ENCODE measurements at places on chromosomes 1 and 21.

DNA sequence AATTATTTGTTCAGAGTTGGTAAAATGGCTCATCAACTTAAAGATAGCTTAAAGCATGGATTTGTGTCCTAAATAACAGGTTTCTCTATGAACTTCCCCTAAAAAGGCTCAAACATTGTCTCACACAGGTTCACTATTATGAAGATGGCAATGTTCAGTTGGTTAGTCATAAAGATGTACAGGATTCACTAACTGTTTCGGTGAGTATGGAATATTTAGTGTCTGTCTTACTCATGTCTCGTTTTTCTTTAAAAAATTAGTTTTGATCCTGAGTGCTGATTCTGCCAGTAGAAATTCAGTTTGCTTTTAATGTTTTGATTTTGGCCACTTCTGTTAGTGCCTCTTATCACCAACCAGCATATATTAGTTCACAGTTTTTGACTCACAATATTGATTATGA, 7.5 kb upstream of the MOV10 start:
- no peak for DNase-seq

- DNase-seq: no peak
Measured at GRCh38 chr1:76868916-76869315, 1.6 kb downstream of the ST6GALNAC5 start.

DNA sequence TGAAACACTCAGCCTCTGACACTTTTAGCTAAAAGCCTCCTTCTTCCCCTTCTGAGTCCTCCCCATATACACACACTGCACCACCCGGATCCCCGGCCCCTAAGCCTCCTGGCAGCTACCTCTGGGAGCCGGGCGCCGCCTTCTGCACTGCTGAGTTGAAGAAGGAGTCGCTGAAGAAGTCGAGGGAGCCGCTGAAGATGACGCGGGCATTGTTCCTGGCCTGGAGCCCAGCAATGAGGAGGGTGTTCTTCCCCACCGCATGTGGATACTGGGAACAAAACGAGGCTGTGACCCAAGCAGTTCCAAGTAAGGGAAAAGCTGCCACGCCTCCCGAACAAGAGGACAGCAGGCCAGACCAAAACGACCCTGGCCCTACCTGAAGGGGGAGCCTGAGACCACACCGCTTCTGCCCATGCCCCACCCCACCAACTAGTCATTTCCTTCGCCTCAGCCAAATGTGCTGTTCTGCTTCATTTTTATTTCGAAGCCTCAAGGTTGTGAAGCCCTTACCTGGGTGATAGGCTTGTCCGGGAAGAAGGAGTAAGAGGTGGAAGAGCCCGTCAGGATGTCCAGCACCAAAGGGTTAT, 7.0 kb downstream of the DDOST start:
- no peak for DNase-seq

DNA sequence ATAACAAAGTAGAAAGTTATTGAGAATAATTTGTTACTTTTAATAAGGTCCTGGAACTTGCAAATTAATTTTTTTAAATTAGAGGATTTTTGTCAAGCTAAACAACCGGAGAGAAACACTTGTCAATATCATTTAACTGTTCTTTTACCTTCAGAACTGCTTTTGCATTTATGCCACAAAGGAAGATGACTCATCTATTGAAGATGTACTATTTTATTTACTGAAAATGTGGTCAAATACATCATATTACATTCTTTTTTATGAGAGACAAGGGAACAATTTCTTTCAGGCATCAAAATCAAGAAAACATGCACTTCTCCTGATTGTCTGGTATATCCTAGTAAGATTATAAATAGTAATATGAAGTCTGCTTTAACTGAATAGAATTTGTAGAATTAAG, 558.2 kb upstream of the PRMT6 start:
- DNase-seq: no peak

DNA sequence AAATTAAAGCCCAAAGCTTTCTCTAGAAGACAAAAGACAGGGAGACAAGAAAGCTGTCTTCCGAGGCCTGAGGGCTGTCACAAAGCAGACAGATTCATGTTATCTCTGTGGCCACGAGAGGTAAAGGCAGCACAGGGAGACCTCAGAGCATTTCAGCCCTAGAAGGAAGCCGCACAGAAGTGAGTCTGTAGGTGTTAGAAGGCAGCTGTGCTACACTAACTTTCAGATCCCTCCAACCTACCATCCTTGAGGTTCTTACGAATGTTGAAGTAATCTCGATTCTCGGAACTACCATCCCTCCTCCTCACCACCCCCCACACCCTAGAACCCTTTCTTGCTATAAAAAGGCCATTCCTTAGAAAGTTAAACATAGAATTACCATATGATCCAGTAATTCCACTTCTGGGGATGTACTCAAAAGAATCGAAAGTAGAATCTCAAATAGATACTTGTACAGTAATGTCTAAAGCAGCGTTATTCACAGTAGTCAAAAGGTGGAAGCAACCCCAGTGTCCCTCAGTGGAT, 21.5 kb upstream of the LYST start:
- no peak for DNase-seq

DNA sequence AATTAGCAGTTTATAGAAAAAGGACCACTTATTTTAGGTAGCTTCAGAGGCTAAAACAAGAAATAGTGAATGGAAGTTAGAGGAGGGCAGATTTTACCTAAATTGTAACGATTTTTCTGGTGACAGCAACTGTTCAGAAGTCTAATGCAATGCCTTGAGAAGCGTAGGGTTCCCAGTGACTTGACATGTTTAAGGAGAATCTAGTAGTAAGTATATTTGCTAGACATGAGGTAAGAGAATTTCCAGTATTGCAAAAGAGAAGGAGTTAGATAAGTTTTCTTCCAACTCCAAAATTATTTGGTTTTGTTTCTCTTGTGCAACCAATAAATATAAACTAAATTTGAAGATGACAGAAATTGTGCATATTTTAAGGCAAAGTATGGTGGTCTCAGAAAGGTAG, 140.0 kb downstream of the SMYD3 start:
- no peak for DNase-seq

GRCh38 chr1:79662596-79662995, 656.1 kb upstream of the ADGRL4 start:
- no peak for DNase-seq

DNA sequence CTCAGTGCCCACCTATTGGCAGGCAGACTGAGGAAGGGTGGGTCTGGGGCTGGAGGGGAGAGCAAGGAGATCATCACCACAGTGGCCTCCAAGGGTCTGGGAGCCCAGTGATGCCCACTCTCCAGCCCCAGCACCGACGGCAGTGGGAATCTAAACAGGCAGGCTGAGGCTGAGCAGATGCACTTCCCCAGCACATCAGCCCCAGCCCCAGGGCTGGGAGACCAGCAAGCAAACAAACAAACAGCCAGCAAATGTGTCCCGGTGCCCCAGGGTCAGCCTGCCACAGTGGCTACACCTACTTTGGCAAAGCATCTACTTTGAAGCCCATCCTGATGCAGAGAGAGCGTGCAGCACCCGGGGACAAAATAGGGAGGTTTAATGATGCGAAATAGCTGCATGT, 216.3 kb upstream of the ZC3H12A start:
- DNase-seq: no peak

Measured in AG09319 (cell line).